H1 (cell line): ENCODE measurements at places on chromosomes 5 and 9.

GRCh38 chr5:72121780-72122445 lies 14.6 kb downstream of the MAP1B start:
- no peak for DNase-seq

GRCh38 chr5:74421377-74421776 lies 219.2 kb downstream of the ENC1 start:
- DNase-seq: no peak

DNA sequence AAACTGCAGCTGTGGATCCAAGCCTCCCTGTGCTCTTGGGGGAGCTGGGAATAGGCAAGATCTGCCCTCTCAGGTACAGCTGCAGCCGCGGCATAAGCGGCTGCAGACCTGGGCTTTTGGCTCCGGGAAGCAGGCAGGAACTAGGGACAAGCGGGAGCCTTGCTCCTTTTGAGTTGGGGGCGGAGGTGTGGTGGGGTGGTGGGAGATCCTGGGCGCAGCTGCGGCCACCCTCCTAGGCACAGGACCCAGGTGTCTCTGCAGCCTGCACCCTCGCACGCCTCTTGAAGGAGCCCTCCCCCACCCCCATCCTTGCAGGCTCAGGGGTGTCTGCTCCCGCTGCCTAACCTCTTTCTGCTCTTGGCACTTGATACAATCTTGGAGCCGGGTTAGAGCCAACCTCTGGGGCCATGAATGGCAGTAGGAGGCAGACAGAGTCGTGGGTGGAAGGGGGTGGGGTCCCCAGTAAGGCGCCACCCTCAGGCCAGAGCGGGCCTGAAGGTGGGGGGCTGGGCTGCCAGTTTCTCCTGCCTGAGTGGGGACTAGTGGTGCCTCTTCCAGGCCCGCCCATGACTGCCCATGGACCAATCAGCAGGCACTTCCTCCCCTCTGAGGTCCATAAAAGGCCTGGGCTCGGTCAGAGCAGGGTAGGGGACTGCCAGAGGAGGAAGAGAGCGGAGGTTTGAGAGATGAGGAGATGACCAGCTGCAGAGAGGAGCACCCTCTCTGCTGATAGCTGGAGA lies 267.6 kb upstream of the TNC start:
- DNase-seq: no peak

- peak; percentile 44 for DNase-seq
These were observed 1.1 kb upstream of the NTRK2 start for GRCh38 chr9:84668196-84669012.

DNA sequence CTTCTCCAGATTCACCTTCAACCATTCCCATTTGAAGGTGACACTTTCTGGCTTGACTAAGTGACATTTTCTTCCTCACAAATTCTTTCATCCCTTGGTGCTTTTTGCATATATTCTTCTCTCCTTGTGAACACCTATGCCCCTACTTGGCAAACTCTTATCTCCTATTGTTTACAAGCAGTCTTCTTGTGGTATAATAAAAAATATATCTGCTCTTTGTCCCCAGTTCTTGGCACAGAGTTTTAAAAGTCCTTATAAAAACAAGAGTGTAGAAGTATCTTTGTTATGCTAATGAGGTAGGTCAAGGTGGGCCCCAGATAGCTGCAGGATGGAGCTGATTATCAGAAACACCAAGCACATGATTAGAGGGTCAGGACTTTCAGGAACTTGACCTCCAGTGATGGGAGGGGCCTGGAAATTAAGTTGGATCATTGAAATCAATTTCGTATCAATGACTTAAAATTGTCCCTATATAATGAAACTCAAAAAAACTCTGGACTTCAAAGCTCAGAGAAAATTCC lies 38.0 kb downstream of the TMEM161B start:
- DNase-seq: no peak

DNA sequence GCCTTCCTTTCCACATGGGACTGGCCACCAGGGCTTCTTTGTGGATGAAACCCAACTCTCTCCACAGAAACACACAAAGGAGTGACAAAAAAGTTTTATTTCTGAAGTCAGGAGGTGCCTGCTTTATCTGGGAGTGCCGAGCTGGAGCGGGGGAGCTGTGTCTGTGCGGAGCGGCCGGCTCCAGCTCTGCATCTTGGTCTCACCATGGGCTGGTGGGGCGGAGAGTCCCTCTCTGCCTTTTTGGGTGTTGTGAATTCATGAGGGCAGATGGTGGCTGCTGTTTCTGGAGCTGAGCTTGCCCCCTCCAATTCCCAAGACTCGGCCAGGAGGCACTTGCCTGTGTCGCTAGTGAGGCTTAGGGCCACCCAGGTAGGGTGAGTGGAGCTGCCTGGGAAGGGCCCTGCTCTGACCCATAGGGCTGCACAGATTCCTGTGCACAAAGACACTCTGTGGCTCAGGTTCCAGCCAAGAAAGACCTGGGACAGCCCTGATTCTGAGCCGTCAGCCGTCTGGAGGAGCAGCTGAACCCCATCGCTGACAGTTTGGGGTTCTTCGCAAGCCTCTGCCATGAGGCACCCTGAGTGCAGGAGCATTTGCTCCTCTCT lies 1.4 kb downstream of the DBH start:
- no peak for DNase-seq

GRCh38 chr9:127923046-127923445 lies 6.2 kb upstream of the ST6GALNAC4 start:
- DNase-seq: no peak

DNA sequence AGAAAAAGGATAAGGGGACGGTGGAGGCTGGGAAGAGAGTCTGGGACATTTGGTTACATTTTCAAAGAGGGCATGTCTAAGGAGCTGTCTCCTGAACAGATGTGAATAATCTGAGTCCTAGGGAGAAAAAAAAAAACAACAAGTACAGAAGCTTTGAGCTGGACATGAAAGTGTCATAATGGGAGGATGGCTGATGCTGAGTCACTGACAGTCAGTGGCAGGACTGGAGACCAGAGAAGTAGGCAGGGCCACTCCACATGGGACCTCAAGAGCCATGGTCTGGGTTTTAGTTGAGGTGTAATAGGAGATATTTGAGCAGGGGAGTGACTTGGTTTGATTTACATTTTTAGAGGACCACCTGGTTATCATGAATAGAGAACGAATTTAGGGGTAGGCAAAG lies 70.6 kb downstream of the DPYSL3 start:
- no peak for DNase-seq

GRCh38 chr5:156716591-156717380 lies 133.3 kb upstream of the PPP1R2B start:
- no peak for DNase-seq

DNA sequence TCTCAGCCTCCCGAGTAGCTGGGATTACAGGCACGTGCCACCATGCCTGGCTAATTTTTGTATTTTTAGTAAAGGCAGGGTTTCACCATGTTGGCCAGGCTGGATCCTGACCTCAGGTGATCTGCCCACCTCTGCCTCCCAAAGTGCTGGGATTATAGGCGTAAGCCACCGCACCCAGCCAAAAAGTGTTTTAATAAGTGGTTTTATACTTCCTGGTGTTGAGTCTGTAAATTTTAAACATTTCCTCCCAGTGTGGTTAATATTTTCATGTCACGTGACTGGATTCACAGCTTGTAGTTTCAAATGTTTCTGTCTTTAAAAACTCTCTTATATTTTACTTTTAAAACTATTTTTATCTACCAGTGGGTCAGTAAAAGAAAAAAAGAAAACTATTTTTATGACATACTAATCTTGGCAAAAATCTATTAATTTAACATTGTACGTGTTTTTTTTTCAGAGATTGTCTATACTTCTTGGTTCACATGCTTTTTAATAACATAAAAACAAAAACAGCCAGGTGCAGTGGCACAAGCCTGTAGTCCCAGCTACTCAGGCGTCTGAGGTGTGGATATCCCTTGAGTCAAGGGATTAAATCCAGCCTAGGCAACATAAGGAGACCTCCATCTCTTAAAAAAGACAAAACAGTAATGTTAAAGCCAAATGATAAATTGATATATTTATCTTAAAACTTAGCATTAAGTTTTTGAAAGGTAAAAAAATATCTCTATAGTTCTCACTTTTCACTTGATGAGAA lies 117.1 kb downstream of the DMXL1 start:
- DNase-seq: no peak

DNA sequence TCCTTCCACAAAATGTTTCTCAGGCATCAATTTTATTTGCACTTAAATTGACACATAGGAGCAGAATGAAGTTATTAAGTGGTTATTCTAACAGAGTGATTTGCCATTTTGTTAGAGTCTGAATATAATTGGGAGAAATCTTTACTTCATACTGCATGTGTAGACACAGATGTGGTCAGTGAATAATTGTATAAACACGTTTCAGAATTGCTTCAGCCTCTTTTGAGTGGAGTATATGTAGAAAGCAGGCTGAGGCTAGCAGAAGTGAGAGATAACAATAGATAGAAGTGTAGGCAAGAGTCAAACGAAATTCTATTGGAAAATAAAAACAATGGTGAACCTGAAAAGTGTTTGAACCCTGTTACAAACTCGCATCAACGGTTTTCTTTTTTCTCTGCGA lies 270.7 kb downstream of the TMEM167A start:
- DNase-seq: no peak

DNA sequence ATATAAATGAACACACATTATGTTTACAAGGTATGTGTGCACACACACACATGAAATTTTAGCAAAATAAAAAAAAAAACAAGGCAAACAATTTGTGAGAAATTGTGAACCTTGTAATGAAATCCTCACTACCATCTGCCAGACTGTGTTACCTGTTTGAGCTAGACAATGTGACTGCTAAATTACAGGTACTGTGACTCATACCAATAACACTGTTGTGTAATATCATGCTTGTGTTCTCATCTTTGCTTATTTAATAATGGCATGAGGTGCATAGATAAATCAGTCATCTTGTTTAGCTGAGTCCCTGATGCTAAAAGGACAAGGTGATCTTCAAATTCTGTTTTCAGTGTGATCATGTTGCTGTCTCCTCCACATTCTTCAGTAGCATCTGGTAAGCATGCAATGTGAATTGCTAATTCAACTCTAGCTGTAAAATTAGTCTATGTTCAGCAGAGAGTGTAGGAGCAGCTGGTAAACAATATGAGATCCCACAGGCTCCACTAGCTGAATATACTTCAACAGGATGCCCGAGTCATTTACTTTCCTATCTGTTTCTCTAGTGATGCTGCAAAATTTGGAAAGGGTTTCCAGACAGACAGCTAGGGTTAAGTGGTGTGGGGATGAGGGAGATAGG lies 966.3 kb upstream of the C9orf72 start:
- DNase-seq: no peak

DNA sequence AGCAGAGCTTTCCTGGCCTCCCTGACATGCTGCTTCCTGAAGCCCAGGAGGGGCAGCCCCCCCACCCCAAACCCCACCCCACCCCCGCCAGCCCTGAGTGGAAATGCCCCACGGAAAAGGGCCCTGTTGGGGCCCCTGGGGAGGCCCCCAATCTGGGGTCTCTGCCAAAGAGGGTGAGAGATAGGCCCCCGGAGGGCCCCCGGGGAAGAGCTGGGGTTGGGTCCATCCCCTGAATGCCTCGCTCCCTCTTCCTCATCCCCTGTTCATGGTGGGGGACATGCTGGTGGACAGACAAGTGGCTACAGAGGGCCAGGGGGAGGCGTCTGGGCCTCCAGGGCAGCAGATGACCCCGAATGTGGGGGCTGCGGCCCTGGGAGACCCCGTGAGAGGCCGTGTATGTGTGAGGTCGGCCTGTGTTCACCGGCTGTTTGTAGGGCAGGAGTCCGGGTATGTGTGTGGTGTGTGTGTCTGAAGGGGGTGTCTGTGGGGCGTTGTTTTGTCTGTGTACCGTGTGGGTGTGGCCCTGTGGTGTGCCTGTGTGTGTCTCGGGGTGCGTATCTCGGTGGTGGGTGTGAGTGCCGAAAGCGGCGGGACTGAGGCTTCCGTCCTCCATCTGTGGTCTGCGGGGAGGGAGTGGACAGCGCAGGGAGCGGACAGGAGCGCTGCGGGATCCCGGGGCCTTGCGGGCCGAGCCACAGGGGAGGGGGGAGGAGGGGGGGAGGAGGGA lies 11.3 kb downstream of the C9orf50 start:
- DNase-seq: peak; percentile 71

DNA sequence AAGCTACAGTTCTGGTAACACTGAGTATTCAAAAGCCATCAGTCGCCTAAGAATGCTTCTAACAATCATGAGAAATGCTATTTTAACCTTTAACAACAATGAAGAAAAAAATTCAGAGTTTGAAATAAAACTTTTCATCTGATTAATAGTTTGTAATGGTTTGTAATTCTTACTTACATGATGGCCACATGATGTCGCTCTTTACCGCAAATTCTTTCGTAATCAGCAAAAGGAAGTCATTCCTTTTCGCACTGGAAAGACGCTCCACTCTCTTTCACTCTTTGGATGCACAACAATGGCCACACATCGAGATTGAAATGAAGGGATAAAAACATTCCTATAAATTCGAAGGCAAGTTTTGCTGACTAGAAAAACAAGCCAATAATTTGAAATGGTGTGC lies at the start of gene PCDHA7:
Gene PCDHA7, plus strand, starts transcription at position 277 of the 400 bp plus-strand sequence. Its CDS starts 115 bp downstream, at position 392.
- no peak for DNase-seq

DNA sequence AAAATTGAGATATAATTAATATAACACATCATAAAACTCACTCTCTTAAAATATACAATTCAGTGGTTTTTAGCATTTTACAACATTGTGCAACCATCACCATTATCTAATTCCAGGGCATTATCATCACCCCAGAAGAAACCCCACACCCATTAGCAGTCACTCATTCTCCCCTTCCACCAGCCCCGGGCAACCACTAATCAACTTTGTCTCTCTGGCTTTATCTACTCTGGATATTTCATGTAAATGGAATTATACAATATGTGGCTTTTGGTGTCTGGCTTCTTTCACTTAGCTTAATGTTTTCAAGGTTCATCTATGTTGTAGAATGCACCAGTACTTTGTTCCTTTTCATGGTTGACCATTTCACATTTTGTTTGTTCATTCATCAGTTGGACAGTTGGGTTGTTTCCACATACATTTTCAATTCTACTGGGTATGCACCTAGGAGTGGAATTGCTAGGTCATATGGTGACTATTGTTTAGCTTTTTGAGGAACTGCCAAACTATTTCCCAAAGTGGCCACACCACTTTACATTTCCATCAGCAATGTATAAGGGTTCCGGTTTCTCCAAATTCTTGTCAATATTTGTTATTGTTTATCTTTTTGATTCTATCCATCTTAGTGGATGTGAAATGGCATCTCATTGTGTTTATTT lies 62.4 kb downstream of the MARCHF3 start:
- no peak for DNase-seq

GRCh38 chr9:91858213-91859030 lies 91.6 kb downstream of the ROR2 start:
- peak; percentile 54 for DNase-seq

DNA sequence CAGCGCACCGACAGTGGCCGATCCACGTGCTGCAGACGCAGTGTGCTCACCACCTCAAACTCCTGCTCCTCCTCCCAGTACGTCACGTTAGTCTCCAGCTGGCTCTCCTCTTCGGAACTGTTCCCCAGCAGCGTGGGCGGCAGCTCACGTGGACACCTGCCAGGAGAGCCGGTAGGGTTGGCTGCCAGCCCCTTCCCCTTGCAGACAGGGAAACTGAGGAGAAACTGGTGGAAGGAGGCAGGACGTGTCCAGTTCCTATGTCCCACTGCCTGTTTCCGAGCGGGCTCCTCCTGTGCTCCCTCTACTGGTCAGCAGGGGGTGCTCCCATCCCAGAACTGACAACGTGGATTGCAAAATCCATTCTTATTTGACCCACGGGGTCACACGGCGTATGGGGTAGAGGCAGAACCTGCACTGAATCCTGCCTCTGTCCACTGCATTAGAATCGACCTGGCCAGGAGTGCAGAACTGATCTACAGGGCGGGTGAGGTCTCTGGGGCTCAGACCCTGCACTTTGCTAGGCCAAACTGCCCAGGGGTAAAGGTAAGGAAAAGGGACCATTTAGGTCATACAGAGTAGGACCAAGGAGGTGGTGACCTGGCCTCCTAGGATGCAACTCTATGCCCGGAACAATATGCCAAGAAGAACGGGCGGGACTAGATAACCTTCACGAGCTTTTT lies 25.7 kb downstream of the PDGFRB start:
- no peak for DNase-seq
